ENCODE measurements at places on chromosomes 5 and 9.

DNA sequence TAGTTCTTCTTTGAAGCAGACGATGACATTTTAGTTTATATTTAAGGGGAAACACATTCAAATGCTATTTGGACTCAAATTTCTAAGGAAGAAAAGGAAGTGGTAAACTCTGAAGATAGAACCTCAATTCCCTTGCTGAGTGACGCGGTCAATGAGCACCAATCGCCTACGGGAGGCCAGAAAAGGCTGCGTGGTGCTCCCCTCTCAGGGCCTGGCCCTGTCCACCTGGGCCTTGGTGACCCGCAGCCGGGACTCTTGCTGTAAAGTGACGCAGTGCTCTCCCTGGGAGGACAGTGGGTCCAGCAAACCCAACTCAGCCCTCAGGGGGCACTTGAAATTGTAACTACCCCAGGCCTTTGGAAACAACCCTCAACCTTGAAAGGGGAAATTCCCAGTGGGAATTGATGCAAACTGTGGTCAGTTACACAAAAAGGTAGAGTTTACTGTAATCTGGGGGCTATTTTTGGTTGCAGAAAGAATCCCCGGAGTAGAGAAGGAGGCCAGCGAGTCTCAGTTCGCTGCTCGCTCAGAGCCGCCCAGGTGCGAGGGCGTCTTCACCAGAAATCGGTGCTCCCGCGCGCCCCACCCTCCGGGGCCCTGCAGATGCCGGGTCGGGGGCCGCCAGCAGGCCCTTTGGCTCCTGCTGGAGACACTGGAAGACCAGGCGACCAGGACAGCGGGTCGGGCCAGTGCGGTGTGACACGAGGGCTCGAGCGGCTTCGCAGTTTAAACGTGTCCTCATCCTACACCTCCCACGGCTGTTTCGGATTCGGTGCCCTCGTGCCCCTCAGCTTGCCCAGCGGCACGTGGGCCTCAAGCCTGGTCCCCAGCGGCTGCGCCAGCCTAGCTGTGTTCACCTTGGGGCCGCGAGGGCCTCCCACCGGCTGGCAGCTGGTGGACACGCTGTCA is 1.4 kb upstream of the ANKRD33B start:
- DNase-seq, result no peak

- DNase-seq, result no peak
Measured at GRCh38 chr5:7762267-7762666, 88.7 kb downstream of the CFAP90 start.

DNA sequence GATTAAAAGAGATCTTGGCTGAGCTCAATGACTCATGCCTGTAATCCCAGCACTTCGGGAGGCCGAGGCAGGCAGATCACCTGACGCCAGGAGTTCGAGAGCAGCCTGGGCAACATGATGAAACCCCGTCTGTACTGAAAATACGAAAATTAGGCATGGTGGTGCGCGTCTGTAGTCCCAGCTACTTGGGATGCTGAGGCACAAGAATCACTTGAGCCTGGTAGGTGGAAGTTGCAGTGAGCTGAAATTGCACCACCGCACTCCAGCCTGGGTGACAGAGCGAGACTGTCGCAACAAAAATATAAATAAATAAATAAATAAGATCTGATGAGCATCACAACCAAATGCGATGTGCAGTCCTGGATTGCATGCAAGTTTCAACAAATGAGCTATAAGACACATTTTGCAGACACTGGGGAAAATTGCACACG is 8.7 kb upstream of the ENG start:
- no peak for DNase-seq

DNA sequence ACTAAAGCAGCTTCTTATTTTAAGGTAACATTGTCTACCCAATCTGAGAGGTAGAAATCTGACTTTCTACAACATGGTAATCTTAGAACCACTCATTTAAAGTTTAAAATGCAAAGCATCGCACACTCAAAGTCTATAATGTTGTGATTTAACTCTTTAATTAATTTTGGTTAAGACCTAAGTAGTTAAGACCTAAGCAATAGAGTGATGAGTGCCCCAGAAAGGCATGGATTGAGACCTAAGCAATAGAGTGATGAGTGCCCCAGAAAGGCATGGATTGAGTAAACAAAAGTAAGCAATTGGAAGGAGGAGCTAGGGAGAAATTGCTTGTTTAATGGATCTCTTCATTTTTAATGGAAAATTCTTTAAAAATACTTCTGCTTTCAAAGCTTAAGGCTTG is 86.8 kb downstream of the NLN start:
- no peak for DNase-seq

- DNase-seq, result no peak
Measured at GRCh38 chr9:13209498-13209897, 70.0 kb downstream of the MPDZ start.

DNA sequence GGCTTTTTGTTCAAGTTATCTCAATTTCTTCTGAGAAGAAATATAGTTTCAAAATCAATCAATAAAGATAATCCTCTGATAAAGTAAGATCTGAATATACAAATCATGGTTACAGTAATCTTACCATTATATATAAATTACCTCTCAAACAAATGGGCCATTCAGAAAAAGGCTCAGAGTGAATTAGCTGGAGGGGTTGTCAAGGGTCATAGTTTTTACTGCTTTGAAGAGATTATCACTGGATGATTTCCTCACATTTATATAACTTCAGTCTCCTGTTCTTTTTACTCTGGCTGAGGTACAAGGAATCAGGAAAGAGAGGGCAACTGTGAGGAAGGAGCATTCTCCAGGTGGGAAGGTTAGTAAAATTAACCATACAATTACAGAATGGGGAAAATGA is 148.6 kb upstream of the ELL2 start:
- no peak for DNase-seq

GRCh38 chr5:126864042-126864688 is 87.2 kb downstream of the LMNB1 start:
- no peak for DNase-seq

DNA sequence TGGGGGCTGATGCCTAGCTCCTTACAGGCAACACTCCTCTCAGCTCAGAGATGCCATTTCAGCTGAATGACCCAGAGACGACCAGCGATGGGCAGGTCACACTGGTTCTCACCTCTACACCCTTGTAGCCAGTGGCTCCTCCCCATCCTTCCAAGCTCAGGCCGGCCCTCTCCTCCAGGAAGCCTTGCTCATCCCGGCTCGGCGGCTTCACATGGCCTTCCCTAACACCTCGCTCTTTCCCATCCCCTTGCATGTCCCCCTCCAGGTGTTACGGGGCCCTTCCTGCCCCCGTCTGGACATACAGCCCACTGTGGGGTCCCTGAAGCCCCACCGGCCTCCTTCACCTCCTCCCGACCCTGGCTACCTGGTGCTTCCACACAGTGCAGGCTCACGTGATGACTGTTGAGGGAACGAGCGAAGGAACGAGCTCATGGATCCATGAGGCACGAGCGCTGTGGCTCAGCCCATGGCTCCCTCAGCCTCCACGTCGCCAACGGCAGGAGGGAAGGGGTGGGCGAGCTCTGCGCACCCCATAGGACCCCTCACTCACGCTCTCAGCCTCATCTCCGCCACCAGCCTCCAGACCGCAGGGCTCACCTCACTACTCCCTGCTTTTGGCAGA is 45.7 kb downstream of the SARDH start:
- DNase-seq, result no peak

DNA sequence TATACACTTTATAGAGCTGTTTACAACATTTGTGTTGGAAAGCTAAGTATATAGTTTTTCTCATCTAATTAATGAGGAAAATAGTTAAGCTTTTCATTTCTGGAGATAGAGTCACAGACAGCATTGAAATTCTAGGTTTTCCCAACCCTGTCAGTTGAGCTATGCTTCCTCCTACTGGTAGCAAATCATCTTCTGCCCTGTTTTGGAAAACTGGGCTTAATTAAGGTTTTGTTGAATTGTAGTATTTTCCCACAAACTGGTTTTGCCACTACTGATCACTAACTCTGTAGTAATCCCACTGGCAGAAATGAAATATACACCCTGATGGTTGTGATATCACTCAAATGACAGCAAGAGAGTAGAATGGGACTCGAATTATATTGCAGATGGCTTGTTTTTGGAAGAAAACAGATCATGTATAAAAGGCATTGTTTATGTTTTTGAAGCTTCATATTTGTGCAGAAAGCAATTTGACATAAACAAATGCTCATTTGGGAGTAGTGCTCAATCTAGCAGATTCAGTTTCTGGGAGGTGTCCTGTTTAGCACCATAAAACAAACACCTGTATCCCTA is 46.6 kb downstream of the CD180 start:
- no peak for DNase-seq

DNA sequence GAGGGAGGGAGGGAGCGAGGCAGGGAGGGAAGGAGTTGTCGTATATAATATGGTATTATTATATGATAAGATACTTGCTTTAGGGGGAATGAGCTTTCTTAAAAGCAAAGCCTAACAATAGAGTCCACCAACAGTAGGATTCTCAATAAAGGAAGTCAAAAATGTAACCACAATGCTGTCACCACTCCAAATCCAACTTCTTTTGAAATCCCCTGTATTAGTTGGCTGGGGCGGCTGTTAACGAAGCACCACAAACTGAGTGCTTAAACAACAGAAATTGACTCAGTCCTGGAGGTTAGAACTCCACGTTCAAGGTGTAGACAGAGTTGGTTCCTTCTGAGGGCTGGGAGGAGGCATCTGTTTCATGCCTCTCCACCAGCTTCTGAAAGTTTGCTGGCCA is 23.1 kb downstream of the GAS1 start:
- DNase-seq, result no peak

DNA sequence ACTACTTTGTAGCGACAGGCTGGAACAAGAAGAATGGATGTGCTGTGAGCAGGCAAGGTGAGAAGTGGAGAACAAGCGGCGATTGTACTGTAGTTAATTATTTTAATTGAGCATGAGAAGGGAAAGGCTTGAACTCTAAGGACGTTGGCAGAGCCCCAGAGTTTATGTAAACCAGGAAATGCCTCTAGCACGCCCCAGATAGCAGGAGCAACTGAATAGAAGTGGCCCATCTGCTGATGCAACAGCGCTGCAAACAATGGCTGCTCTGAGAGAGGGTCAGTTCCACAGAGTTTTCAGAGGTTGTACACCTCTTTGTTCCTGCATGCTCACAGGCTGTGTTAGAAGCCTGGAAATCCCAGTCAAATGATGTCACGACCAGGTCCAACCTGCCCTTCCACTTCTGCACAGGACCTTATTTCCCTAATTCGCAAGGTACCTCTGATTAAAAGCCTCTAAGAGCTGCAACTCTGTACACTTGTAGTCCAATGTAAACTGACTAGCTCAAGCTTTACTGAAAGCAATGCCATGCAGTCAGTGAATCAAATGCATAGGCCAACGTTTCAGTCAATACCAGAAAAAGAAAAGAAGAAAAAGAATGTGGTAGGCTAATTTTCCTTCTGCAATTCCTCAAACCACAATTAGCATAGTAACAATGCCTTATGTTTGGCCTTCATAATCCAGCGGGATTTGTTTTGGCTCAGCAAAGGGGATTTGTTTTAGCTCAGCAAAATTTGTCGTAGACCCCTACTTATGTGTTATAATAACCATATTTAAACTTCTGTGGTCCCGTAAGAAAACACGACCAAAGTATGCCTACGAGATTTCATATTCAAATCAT is 119.6 kb upstream of the RETREG1 start:
- DNase-seq, result no peak

- DNase-seq, result no peak
Measured at GRCh38 chr5:91423871-91424270, 40.8 kb upstream of the ARRDC3 start.

- no peak for DNase-seq
Measured at GRCh38 chr5:131974622-131974955, 29.1 kb upstream of the MEIKIN start.

DNA sequence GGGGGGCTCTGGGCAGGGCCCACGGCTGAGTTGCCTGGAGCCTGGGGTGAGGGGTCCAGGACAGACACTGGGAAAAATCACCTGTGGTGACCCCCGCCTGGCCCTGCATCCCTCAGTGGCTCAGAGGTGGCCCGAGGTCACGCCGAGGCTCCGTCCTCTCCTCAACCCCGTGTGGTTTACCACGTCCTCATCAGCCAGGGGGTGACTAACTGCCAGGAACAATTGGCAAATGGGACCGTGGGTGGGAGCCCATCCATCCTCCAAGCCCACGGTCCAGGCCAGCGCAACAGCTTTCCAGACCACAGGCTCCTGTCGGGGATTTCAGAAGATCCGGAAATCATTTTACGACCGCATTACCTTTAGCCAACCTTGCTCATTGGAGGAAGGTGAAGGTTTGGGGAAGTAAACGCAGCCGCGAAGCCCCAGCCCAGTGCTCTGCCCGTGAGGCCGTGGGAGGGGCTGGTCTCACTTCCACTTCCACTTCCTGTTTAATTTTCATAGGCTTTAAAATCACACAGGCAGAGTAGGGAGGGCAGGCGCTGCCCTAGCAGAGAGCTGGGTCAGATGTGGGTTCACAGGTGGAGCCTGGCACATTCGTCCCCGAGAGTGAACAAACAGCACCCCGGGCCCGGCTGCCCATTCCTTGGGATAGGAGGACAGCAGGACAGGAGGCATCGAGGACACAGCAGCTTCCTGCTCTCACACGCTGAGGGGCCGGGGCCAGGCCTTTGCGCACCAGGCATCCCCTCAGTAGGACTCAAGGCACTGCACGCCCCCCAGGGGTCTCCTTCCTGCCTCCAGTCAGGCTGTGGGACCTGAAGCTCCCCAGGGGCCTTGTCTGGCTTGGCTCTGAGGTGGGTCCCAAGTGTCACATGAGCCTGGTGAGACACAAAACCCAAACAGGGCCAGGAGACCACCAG is 19.8 kb upstream of the SLC9A3 start:
- peak; percentile 64 for DNase-seq

DNA sequence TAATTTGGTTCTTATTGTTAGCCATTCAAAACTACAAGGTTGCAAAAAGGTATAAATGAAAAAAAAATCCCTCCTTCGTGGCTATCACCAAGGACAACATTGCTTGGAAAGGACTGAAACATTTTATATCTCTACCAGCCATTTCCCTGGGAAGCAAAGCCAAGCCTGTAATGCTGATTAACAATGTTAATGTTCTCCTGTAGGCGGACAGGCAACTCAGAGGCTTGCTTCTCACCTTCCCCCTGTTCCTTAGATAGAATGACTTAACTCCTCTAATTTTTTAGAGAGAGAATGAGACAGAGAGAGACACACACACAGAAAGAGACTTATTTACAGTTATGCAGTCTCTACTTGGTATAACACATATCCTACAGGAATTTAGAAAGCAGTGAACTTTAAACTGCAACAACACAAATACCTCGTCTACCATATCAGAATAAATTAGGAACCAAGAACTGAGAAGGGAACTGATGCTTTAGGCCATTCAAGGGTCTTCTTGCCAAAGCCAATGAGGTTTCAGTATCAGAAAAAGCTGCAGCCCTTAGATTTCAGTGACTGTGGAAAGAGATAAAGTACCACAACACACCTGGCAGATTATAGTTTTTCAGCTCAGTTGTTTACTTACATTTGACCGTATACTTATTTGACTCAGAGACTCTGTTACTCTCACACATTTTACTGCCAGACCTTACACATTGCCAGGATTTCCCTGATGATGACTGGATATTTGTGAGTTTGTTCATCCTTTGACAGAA is 20.9 kb upstream of the MAN2A1 start:
- no peak for DNase-seq

GRCh38 chr5:73619606-73620333 is 6.2 kb upstream of the ARHGEF28 start:
- no peak for DNase-seq

GRCh38 chr9:77457916-77458592 is 190.1 kb downstream of the GNA14 start:
- peak; percentile 53 for DNase-seq

GRCh38 chr5:135880801-135881200 is 14.8 kb downstream of the IL9 start:
- no peak for DNase-seq

Measured in activated naive CD8-positive, alpha-beta T cell treated with anti-CD3 and anti-CD28 coated beads for 36 hours (primary cell).